T-helper 2 cell (primary cell): ENCODE measurements at places on chromosomes 2 and 18.

GRCh38 chr2:195520671-195521155, 136.3 kb upstream of the SLC39A10 start:
- no peak for DNase-seq

DNA sequence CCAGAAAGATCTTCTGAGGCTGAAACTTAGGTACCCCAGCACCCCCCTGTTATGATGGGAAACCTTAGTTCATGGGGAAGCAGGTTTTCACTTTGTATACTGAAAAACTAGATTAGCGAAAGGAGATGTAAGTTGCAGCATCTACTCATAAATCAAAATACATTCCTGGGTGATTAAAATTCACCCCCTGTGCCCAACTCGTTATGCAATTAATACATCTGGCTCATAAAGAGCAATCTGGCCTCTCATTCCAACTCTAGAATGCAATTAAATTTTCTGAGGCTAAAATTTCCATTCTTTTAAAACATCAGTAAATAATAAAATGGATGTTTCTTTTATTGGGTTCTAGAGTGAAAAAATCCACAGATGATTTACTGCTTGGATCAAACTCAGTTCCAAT, 110.9 kb upstream of the BZW1 start:
- DNase-seq = no peak

GRCh38 chr2:163527381-163527780, 208.4 kb downstream of the FIGN start:
- DNase-seq = no peak

GRCh38 chr2:230914886-230915285, 10.2 kb downstream of the GPR55 start:
- DNase-seq = no peak

DNA sequence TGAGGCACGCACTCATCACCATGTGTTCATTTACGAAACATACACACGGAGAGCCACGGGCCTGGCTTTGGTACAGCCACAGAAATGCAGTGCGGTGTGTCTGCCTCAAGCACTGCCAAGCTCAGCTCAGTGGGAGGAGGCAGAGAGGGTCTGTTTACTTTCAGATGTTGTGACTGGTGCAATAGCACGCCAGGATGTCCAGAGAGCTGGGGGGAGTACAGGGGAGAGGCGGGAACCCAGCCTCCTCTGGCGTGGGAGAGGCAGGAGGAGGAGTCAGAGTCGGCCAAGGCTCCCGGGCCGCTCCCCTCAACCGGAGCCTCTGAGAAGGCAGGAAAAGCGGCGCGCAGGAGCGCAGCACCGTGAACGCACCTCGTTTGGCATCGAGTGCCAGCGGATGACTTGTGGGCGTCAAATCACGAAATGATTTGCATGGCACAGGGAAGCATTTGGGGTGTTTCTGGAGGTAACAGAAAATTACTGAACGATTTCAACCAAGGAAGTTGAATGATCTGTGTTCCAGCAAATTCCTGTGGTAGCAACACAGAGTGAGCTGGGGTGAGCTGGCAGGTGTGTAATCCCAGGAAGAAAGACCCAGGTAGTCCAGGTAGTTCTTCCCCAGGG, 143.0 kb downstream of the ZNF516 start:
- DNase-seq = no peak

- no peak for DNase-seq
Observed at GRCh38 chr2:149077861-149078260, 39.4 kb downstream of the LYPD6B start.

DNA sequence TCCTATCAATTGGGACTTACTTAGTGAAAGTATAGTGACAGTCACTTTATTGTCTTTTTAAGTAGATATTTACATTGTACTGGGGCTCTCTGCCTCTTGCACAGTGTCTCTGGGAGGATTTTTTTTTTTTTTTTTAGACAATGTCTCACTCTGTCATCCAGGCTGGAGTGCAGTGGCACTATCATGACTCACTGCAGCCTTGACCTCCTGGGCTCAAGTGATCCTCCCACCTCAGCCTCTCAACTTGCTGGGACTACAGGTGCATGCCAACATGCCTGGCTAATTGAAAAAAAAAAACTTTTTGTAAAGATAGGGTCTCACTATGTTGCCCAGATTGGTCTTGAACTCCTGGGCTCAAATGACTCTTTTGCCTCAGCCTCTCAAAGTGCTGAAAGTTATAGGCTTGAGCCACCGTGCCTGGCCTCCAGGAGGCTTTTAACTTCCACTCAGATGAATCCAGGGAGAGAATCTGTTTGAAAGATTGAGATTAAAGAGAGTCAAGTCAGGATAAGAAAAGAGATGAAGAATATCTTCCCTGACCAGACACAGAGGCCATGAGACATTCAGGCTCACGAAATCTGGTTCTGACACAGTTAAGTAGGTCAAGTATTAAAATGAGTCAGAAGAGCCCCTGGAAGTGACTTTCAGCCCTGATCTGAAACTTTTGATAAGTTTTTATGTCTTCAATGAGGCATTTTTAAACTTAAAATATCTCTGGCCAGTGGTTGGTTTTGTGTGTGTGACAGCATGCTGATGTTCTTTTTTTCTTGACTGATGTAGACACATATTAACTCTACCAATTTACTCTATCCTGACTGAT, 18.3 kb downstream of the ARHGEF33 start:
- no peak for DNase-seq

DNA sequence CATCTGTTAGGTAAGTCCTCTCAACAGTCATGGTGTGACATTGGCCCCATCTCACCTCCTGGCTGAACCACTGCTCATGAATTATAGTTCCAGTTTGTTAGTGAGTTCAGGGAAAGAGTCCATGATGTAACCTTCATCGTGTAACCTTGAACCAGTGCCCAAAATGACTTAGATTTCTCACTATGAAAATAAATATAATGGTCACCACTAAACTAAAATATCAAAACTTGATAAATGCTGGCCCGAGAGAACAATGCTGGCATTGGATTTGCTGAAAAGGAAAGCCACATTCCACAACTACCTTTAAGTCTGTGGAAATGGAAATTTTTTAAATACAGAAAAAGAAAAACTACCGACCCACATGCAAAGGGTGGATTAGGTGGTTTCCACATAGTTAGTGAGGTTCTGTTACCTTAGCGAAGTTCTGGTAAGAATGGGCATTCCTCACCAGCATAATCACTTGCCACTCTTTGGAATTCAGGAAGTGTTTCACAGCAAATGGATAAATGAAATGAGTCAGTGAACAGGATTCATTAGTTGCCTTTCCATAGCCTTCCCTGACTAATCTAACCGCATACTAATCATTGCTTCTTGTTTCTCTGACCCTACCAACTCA, 133.9 kb upstream of the CTAGE1 start:
- no peak for DNase-seq

- no peak for DNase-seq
Observed at GRCh38 chr2:164560181-164560792, 61.0 kb downstream of the GRB14 start.
